G401 (cell line): ENCODE measurements at places on chromosomes 6 and 20.
A peak's percentile ranks its signal among the peaks of the same experiment; 100 is the strongest.

DNA sequence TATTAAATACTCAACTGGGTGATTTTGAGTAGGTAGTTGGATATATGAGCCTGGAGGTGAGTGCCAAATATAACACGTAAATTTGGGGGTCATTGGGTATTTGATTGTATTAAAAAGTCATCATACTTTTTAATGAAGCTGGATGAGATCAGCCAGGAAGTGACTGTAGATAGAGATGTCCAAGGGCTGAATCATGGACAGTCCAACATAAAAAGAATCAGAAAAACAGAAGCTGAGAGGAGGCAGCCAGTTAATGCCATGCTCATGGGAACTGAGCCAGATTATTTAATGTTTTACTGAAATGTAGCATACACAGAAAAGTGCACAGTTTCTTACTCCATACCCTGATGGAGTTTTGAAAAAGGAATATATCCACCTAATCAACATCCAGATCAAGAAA, 435.5 kb upstream of the PLCB4 start:
- DNase-seq, result no peak

DNA sequence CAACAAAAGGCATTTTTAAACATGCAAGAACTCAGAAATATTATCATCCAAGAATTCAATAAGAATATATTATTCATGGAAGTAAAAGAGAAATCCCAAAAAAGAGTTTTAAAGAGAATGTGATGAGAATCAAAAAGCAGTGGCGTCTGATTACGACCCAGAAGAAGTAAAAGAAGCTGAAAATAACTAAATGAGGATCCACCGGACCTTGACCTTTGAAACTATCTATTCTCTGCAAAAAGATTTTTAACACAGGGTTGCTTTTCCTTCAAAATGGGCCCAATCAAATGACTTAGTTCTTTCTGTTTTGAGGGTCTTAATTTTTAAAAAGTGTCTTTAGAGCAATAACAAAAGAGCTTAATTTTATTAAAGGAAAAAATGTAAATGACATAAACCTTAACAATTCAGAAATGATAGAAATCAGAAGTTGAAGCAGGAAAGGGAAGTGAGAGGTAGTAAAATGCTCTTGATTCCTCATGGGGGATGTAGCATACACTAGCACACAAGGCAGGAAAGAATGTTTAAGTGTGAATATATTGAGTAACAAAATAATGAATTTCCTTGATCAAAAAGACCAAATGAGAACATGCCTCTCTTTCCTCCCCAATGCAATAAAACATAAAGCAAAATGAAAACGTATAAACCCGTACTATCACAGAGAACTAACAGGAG, 223.1 kb upstream of the PRDM1 start:
- no peak for DNase-seq

- DNase-seq, result no peak
Observed at GRCh38 chr6:121033091-121033490, 301.2 kb downstream of the TBC1D32 start.

DNA sequence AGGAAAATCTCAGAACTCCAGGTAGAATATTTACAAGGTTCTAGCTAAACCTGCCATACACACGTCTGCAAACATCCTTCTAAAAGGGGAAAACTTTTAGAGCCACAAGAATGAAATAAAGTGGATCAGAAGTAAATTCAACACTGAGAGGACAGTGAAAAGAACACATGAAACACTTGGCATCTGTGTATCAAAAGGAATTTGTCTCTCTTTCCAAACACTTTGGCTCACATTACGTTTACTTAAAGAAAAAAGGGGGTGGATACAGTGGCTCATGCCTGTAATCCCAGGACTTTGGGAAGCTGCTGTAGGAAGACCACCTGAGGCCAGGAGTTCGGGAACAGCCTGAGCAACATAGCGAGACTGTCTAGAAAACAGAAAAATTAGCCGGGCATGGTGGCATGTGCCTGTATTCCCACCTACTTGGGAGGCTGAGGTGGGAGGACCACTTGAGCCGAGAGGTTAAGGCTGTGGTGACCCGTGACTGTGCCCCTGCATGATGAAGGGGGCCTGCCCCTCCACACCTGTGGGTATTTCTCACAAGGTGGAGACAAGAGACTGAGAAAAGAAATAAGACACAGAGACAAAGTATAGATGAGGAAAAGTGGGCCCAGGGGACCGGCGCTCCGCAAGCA, 35.4 kb downstream of the NINL start:
- no peak for DNase-seq

DNA sequence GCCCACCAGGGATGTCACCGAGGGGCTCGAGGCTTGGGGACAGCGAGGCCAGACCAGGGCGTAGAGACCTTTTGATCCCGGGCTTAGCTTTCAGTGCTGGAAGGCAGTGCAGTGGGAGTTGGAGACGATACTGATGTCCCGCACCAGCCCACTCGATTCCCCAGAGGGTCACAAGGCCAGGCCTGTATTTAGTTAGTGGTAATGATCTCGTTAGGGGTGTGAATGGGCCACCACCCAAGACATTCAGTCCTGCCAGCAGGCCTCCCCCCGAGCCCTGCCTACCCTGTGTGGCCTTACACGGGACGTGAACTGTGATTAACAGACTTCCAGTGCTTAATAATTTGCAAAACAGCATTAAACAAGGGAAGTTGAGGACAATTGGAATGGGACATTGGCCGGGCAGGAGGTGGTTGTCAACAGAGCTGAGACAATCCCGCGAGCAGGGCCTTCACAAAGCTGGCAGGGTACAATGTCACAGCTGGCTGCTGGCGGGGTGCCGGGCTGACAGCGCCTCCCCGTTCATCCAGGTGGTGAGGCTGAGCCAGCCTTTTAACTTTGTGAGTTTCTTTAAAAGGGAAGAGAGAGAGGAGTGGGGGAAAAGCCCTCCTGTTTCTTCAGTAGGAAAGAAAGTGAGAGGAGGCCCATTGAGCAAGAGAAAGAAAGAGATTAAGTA, 175.3 kb upstream of the RALGAPA2 start:
- no peak for DNase-seq

DNA sequence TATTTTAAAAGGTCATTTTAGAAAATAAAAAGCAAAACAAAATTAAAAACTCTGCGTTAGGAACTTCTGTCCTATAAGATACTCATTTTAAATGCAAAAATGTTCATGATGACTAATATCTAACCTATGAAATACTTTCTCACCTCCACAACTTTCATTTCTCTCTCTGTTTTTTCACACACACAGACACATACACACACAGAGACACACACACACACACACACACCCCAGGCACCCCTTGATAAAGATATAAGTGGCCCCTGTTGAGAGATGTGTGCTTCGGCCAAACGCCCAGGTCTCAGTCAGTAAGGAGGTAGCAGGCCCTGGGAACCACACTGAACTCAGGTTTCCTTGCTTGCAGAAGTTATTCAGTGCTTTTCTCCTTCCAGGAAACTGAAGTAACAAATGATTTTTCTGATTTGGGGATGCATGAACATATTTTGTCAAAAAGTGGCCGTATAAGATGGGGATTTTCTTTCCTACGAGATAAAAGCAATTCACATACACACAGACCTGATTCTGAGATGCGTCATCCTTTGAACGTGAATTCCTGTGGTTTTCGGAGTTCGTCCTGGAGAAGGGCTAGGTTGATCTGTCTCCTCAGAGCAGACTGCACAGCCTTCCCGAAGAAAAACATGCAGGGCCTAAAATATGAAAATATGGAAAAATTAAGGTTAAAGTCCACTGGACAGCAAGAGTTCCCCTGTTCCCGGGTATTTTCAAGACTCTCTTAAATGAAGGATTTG, 306.8 kb upstream of the FOXQ1 start:
- DNase-seq, result no peak

DNA sequence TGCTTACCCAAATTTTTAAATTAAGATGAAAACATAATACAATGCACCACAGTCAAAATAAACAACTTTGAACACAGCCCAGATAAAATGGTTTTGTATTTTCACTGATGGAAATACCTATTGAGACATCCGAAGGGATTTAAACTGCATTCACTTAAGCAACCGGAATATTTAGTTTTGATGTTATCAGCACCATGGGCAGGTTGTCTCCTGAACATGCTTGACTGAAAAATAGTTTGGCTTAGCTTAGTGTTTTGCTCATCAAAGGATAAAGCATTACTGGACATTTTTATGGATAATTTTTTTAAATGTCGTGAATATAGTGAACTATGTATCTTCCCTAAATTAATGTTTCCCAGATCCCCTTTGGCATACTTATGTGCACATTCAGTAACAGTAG, 177.5 kb downstream of the GJA1 start:
- DNase-seq, result no peak

DNA sequence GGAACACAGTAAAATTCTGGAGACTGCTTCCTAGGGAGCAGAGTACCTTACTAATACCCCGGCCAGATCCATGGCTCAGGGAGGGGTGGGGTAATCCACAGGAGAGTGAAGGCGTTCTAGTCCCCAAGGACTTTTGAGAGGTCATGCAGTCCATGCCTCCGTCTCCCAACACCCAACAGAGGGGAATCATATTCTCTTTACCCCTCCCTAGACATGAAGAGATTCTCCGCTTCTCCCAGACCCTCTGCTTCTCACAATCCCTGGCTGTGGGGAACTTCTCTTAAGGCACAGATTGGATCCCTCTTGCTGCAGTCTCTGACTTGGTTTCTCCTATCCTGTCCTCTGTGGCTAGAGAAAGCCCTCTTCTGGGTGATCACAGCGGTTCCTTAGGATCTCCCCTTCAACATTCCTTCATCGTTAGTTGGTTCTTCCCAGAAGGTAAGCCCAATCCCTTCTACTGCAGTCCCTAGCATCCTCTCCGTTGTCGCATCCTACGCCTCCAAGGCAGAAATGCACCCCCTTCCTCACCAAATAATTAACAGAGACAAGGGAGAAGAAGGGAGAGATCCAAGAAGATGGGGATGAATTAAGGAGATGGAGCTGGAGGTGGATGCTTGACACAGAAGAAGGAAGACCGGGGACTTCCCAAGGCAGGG, 562 bp downstream of the GGT7 start:
- peak; percentile 44 for DNase-seq

- peak; percentile 57 for DNase-seq
Observed at GRCh38 chr6:88441346-88441745, 275.2 kb upstream of the CNR1 start.

- no peak for DNase-seq
Observed at GRCh38 chr20:53579581-53580375, 13.9 kb downstream of the ZNF217 start.

GRCh38 chr20:38194971-38195504, 30.0 kb upstream of the TGM2 start:
- DNase-seq, result no peak

DNA sequence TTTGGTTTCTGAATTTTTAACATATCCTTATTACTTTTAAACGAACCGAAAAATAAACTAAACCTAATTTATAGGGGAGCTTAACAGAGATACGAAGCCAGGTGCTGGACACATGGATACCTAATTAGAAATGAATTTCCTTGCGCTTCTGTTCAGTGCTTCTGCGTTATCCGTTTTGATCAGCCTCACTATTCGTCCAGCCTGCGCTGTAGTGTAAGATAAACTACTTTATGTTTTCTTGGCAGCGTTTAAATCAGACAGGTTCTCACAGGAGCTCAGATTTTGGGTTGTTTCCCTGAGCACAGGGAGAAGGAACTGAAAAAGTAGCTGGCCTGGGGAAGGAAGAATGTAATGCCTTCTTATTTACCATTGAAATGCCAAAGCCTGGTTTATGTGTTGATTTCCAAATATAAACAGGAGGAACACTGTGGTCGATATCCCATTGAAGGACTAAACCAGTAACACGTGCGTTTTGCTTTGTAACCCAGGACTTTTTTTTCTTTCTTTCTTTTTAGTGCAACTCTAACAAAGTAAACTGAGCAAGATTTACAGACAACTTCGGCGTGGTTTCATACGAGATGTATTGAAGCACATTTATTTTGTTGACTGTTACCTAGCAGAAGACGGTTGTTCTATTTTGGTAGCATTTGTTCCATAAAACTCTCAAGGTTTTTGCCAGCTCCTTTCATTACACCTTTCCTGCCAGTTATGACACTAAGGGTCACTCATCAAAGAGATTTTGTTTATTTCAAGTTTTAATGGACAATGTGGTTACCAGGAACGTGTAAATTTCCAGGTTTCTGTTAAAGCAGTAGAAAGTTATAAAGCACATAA, 214.8 kb upstream of the HEY2 start:
- DNase-seq, result no peak

DNA sequence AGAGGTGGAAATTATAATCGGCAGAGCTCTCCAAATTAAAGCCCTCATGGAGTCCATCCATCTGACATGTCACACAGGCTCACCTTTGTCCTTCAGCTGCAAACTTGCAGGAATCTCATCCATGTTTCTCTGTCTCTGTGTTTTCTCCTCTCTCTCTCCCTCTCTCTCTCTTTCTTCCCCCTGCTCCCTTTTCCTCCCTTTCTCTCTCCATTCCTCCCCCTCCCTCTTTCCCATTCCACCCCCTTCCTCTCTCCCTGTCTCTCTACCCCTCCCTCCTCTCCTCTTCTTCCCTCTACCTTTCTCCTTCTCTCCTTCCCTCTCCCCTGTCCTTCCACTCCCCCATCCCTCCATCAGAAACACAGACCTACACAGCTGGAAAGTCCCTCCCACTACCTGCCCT, 6.8 kb downstream of the NCR2 start:
- no peak for DNase-seq

- DNase-seq, result no peak
Observed at GRCh38 chr6:2834262-2834661, 7.4 kb downstream of the SERPINB1 start.

- DNase-seq, result no peak
Observed at GRCh38 chr6:154950979-154951344, 44.2 kb upstream of the TIAM2 start.
